Stimulated activated naive B cell treated with anti-CD40 and anti-IgM and Interleukin-4, amounts not matched to agents 10 μg/mL and 1 μg/mL and 100 μg/mL, for 72 hours (primary cell): ENCODE measurements at places on chromosomes 6 and 20.

- no peak for DNase-seq
- H3K4me3 ChIP-seq: no peak overlapping the region
- no peaks in the 10 kb centered on the region for H3K27me3 ChIP-seq
- peaks cover 18% of the 10 kb centered on the region for H3K4me1 ChIP-seq
Observed at GRCh38 chr6:134347885-134348805, 30.2 kb upstream of the SGK1 start.

DNA sequence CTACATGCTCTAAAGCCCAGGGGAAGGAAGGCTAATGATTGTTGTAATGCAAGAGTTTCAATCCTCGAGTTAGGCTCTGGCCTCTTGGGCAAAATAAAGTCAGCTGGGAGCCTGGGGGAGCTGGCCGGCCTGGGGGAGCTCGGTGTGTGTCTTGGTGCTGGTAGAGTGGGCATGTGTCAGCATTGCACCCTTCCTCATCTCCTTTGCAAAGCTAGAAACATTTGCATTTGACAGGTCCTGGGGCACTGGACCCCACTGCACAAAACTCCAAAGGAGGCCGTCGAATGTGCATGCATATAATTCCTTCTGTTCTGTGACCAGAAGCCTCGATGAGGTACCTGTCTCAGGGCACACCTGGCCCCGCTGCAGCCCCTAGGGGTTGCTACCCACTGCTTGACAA is 74.6 kb upstream of the SLC22A23 start:
- DNase-seq: no peak
- H3K36me3 ChIP-seq: no peaks in the 10 kb centered on the region
- no peak overlapping the region for H3K4me3 ChIP-seq
- H3K4me1 ChIP-seq: no peaks in the 10 kb centered on the region

DNA sequence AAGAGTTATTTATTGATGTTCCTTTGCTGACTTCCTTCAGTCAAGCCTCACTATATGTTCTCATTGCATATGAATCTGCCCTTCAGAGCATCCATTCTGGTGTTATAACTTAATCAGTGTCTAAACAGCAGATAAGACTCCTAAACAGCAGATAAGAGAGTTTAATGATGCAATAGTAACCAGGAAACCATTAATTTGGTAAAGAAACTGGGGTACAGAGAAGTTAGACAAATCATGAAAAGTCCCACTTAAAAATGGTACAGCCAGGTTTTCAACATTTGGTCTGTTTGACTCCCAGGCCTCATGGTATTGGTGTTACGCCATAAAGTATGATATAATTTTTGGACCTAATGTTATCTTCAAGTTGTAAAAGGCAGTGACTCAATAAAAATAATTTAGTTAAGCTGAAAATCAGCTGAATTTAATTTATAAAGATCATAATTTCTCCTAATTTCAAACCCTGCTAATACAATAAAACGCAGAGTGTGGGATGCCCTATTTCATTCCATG is 127.4 kb upstream of the DST start:
- H3K27ac ChIP-seq: no peak overlapping the region
- no peak for DNase-seq
- H3K4me3 ChIP-seq: no peak overlapping the region
- no peaks in the 10 kb centered on the region for H3K27me3 ChIP-seq
- H3K4me1 ChIP-seq: peaks cover 4% of the 10 kb centered on the region

- DNase-seq: no peak
- peaks cover 13% of the 10 kb centered on the region for H3K27me3 ChIP-seq
- no peak overlapping the region for H3K4me3 ChIP-seq
- H3K27ac ChIP-seq: no peak overlapping the region
Observed at GRCh38 chr20:45782890-45783289, 8.8 kb downstream of the WFDC3 start.

GRCh38 chr6:44569931-44570385 is 182.5 kb downstream of the CDC5L start:
- H3K27ac ChIP-seq: no peak overlapping the region
- H3K36me3 ChIP-seq: no peaks in the 10 kb centered on the region
- DNase-seq: no peak

- H3K36me3 ChIP-seq: no peaks in the 10 kb centered on the region
- H3K4me3 ChIP-seq: no peak overlapping the region
- DNase-seq: no peak
- H3K27ac ChIP-seq: no peak overlapping the region
Observed at GRCh38 chr6:104095661-104096416, 763.9 kb downstream of the HACE1 start.

DNA sequence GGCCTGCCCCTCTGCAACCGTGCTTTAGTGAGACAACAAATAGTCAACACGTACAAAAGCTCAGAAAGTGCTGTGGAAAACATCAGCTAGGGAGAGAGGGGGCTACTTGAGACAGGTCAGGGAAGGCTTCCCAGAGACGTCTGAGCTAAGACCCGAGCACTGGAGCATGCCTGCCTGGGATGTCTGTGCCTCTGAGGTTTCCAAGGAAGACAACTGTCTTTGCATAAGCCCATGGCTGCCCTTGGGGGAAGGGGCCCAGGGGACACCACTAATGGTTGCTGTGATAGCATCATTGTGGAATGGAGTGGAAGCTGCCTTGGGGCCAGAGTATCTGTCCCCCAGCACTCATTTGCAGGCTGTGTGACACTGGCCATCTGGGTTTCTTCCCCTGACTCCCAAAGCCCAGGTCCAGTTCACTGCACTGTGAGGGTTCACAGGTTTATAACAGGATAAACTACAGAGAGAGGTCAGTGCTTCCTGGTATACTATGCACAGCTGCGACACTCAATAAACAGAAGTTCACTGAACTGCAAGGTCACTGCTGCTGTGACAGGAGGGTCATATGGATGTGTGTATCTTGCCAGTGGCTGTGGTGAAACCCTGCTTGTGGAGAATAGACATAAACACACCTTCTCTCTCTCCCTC is 1.5 kb upstream of the ARFGEF2 start:
- H3K4me1 ChIP-seq: peaks cover 47% of the 10 kb centered on the region
- H3K36me3 ChIP-seq: peaks cover 6% of the 10 kb centered on the region
- peak overlapping the region; percentile 93 for H3K4me3 ChIP-seq
- H3K27me3 ChIP-seq: no peaks in the 10 kb centered on the region

DNA sequence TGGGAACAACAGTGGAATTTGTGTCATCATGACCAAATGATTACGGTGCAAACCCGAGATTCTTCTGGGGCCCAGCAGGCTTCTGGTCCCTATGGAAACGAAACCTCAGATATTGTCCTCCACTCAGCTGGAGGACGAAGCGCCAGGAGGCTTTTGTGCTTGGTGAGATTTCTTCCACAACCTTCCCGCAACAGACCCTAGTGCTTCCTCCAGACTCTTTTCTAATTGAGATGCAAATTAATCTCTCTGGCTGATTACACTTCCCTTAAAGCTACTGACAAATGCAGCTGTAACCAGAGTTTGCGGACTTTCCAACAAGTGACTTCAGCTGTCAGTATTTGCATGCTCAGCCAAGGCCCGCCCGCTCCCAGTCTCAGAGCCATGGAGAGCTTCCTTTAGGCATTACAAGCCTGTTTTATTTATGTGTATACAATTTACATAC is 96.0 kb downstream of the INSM1 start:
- H3K27me3 ChIP-seq: no peaks in the 10 kb centered on the region
- peaks cover 47% of the 10 kb centered on the region for H3K4me1 ChIP-seq
- H3K36me3 ChIP-seq: peaks cover 25% of the 10 kb centered on the region
- DNase-seq: peak; percentile 18
- peak overlapping the region; percentile 39 for H3K27ac ChIP-seq

- H3K4me1 ChIP-seq: no peaks in the 10 kb centered on the region
- H3K4me3 ChIP-seq: no peak overlapping the region
- no peaks in the 10 kb centered on the region for H3K36me3 ChIP-seq
- no peak overlapping the region for H3K27ac ChIP-seq
- no peak for DNase-seq
Observed at GRCh38 chr6:122997541-122998150, 1.6 kb downstream of the CLVS2 start.

- no peaks in the 10 kb centered on the region for H3K27me3 ChIP-seq
- DNase-seq: no peak
- no peak overlapping the region for H3K4me3 ChIP-seq
- no peaks in the 10 kb centered on the region for H3K36me3 ChIP-seq
Observed at GRCh38 chr6:11917951-11918738, 94.0 kb upstream of the HIVEP1 start.

DNA sequence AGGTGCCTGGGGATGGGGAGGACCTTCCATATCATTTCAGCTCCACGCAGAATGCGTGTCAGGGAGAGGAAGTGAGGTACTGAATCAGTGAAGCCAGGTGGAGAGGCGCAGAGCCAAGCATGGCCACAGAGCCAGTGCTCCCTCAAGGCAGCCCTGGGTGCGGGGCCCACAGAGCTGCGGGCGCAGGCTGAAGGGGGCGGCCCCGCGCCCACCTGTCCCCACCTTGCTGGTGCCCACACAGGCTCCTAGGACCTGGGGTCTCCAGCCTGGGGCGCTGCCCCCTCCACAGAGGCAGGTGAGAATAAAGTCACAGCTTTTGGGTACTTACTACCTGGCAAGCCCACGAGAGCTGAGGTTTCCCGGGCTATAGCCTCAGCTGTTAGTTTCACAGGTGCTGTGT is 40.0 kb upstream of the GATA5 start:
- peaks cover 33% of the 10 kb centered on the region for H3K27me3 ChIP-seq
- no peak for DNase-seq
- no peak overlapping the region for H3K27ac ChIP-seq
- H3K4me1 ChIP-seq: peaks cover 4% of the 10 kb centered on the region
- H3K36me3 ChIP-seq: no peaks in the 10 kb centered on the region
- H3K4me3 ChIP-seq: no peak overlapping the region

- peaks cover 6% of the 10 kb centered on the region for H3K27me3 ChIP-seq
- DNase-seq: peak; percentile 40
- peaks cover 14% of the 10 kb centered on the region for H3K36me3 ChIP-seq
- H3K4me3 ChIP-seq: no peak overlapping the region
Observed at GRCh38 chr6:30219244-30219643, 6.0 kb upstream of the TRIM26 start.

DNA sequence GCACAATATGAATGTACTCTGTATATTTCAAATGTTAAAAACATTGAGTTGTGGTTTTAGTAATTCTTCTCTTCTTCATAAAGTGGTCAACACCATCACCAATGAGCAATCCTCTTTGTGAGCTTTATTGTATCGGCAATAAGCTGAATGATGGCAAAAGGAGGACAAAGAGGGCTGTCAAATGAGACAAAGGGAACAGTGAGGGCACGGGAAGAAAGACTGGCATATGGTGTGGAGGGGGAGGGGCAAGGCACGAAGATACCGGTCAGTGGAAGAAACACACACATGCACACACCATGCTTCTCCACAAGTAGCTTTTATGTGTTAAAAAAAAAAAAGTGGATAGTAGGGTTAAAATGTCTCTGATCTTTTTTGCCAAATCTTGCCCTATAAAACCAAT is 506.8 kb upstream of the CITED2 start:
- no peaks in the 10 kb centered on the region for H3K36me3 ChIP-seq
- H3K4me1 ChIP-seq: peaks cover 22% of the 10 kb centered on the region
- DNase-seq: no peak

DNA sequence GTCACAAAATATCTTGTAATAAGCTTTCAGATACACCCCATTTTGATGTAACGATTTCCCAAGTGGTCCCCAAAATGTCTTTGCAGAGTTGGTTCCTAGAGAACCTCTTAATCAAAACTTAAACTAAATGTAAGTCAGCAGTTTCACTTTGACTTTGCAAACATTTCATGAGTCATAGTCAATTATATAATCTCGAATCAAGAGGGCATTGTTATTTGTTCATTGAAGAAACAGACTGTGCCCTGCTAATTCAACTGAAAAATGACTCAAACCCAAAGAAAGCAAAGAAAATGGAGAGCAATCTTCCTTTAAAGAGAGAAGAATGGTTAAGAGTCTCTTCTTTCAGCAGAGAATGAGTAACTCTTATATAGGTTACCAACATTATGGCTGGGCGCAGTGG is 58.3 kb downstream of the IPCEF1 start:
- no peak for DNase-seq
- H3K27me3 ChIP-seq: peaks cover 16% of the 10 kb centered on the region
- no peak overlapping the region for H3K4me3 ChIP-seq
- peaks cover 7% of the 10 kb centered on the region for H3K4me1 ChIP-seq
- no peaks in the 10 kb centered on the region for H3K36me3 ChIP-seq
- no peak overlapping the region for H3K27ac ChIP-seq

DNA sequence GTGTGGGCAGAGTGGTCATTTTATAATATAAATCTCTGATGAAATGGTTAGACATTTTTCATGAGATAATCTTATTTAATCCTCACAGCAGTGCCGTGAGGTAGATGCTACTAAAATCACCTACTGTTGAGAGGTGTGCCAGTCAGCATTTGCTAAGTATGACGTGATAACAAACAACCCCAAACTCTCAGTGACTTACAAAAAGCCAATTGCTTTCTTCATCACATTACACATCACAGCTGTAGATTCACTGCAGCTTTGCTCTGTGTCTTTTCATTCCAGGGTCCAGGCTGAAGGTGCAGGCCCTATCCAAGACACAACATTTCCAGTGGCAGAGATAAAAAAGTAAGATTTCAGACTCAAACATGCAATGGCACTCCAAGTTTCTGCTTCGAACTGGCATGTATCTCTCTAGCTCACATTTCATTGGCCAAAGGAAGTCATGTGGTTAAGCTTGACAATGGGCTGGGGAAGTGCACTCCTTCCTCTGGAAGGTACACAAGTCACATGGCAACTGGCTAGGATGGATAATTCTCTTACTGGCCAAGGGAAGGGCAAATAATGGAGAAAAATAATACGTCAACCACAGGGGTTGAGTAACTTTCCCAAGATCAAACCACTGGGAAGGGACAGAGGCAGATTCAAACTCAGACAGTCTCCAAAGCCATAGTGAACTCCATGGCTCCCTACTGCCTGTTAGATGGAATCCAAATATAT is 69.5 kb upstream of the EPB41L1 start:
- H3K27me3 ChIP-seq: peaks cover 36% of the 10 kb centered on the region
- H3K4me3 ChIP-seq: no peak overlapping the region
- peaks cover 8% of the 10 kb centered on the region for H3K4me1 ChIP-seq
- no peak for DNase-seq
- no peaks in the 10 kb centered on the region for H3K36me3 ChIP-seq

- no peak for DNase-seq
- no peaks in the 10 kb centered on the region for H3K36me3 ChIP-seq
- no peak overlapping the region for H3K27ac ChIP-seq
- peaks cover 5% of the 10 kb centered on the region for H3K4me1 ChIP-seq
- peaks cover 5% of the 10 kb centered on the region for H3K27me3 ChIP-seq
Observed at GRCh38 chr6:105750089-105750488, 336.0 kb upstream of the PRDM1 start.

DNA sequence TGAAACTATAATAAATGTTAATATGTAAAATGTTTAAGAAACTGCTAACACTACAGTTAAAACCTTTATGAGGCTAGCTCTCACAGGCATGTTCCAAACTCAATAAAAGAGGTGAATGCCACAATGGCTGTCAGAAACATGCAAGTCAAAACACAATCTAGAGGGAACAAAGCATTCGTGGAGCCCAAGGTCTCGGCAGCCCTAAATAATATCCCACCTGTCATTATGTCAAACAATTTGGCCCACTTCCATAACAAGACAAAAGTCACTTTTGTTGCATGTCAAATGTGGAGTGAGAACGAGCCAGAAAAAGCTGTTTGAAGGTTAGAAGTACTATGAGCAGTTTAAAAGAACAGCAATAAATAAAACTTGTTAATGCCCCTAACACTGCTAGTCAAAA is 181.9 kb downstream of the GMDS start:
- H3K27me3 ChIP-seq: no peaks in the 10 kb centered on the region
- no peaks in the 10 kb centered on the region for H3K4me1 ChIP-seq
- DNase-seq: no peak
- H3K27ac ChIP-seq: no peak overlapping the region
- no peak overlapping the region for H3K4me3 ChIP-seq
- peaks cover 18% of the 10 kb centered on the region for H3K36me3 ChIP-seq
